ENCODE measurements at places on chromosomes 4 and X.

- peak; percentile 78 for DNase-seq
Observed at GRCh38 chr4:169064296-169064695, 54.2 kb upstream of the CBR4 start.

GRCh38 chr4:78864405-78865024 lies 74.7 kb downstream of the PAQR3 start:
- peak; percentile 86 for DNase-seq

- DNase-seq: peak; percentile 50
Observed at GRCh38 chr4:25958110-25958509, 44.1 kb downstream of the SMIM20 start.

DNA sequence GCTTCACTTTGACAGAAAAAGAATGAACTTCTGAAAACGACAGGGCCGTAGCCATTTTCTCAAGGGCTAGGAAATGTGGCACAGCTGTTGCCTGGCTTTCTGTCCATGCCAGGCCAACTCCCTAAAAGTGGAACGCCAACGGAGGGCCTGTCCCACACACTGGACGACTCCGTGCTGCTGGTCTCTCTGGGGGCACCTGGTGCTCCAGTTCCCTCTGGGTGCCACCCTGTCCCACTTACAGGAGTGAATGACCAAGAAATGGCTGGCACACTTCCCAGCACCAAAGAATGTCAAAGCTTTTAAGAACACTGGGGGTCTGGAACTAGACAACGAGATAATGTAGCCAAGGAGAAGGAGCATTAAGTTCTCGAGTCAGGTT lies 40.9 kb downstream of the GATB start:
- no peak for DNase-seq

DNA sequence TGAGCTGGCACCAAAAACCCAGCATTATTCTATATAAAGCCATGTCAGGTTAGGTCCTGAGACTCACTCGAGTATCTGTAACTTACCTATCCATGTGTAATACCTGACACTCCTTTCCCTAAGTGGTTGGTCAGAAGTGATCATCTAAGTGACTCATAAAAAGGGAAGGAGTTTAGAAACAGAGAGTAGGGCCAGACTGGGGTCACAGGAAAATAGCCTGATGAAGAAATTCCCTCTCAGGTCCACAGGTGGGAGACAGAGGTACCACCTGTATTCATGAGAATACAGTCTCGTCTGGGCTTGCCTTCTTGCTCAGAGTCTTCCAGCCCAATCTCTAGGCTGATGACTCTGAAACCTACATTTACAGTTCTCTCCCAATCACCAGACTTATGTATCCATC lies 161.8 kb upstream of the MAP3K15 start:
- DNase-seq: no peak

GRCh38 chrX:48776818-48777439 lies 9.5 kb upstream of the GATA1 start:
- DNase-seq: no peak

DNA sequence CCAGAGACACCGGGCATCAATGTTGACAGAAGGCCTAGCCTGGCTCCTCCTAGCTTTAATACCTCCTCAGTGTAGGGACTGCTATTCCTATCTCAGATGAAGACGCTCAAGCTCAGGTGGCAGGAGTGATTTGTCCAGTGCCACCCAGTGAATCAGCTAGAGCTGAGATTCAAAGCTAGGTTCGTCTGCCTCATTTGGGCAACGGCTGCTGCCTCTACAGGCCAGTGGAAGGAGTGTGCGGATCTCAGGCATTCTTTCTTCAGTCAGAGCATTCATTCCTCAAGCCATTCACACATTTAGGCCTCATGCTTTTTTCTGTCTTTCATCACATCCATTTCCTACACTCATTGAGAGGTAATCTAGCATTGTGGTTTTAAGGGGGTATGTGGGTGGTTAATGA lies 7.3 kb downstream of the TSR2 start:
- DNase-seq: no peak

- no peak for DNase-seq
Observed at GRCh38 chr4:101954351-101954750, 163.8 kb downstream of the BANK1 start.

- no peak for DNase-seq
Observed at GRCh38 chr4:26135331-26135730, 185.5 kb upstream of the RBPJ start.

DNA sequence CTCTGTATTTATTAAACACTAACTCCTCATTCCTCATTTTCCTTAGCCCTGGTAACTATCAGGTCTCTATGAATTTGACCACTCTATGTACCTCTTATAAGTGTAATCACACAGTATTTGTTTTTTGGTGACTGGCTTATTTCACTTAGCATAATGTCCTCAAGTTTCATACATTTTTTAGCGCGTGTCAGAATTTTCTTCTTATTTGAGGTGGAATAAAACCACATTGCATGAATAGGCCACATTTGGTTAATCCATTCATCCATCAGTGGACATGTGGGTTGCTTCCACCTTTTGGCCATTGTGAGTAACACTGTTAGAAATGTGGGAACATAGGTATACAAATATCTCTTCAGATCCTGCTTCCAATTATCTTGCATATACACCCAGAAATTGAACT lies 341.2 kb upstream of the BOD1L1 start:
- DNase-seq: no peak

- peak; percentile 70 for DNase-seq
Observed at GRCh38 chrX:7801711-7802110, 41.3 kb upstream of the VCX start.

DNA sequence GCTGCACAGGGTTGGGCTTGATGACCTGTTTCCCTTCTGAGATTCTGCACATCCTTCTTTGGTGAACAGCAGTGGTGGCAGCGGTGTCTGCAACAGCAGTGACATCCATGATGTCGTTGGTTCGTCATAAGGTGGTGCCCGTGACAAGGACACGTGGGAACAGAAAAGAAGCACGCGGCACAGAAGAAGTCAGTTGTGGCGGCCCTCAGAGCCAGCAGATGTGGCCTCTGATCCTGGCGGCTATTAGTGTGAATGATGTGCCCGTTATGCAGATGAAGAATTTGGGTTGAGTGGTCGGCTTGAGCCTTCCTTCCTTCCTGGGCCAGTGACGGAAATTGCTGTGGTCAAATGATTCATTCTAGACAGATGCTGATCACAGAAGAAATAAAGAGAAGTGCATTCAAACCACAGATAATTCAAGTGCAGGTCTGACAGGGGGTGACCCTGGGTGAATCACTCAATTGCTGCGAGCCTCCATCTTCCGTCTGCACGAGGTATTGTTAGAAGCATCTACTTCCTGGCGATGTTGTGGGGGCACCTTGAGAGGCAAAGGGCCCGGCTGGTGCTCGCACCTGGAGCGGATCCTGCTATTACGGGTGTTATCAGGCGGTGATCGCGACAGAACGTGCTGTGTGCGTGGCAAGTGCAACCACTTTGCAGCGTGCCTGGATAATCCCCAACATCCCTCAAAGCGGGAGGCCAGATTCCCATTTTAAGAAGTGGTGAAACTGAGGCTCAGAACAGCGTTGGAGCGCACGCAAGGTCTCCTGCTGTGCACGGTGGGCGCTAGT lies 215.2 kb upstream of the PSAPL1 start:
- DNase-seq: no peak

- no peak for DNase-seq
Observed at GRCh38 chr4:16492872-16493271, 266.6 kb upstream of the TAPT1 start.

DNA sequence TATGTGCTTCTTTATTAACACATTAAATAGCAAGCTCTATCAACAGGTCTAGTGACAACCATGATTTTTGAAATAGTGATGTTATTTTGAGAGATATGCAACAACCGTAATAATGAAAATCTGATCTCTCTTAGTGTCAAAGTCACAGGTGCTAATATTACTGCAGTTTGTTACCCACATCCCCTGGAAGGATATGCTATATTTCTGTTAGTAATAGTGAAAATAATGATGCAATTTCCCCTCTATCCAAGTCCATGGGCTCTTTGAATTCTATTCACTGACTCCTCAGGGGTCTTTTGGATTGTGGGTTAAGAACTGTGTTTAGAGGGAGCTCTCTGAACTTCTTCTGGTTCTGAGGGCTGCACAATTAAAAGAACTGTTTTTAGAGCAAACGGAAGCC lies 3.0 kb upstream of the HSD17B10 start:
- DNase-seq: no peak

DNA sequence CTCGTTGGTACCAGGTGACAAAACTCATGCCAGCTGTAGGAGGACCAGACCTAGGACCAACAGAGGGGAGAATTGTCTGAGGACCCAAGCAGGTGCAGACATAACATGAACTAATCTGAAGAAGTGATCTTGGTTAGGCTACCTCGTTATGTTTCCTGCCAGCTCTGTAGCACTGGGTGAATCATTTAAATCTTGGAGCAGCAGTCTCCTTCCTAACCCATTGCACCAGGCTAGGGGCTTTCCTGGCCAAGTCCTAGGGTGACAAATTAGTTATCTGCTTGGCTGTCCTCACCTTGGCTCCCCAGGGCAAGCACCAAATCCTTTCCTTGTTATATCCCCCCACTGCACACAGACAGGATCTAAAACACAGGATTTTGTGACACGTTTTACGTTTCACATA lies 87.8 kb downstream of the WWC2 start:
- no peak for DNase-seq

GRCh38 chrX:154308108-154308946 lies 12.7 kb downstream of the TKTL1 start:
- peak; percentile 54 for DNase-seq

DNA sequence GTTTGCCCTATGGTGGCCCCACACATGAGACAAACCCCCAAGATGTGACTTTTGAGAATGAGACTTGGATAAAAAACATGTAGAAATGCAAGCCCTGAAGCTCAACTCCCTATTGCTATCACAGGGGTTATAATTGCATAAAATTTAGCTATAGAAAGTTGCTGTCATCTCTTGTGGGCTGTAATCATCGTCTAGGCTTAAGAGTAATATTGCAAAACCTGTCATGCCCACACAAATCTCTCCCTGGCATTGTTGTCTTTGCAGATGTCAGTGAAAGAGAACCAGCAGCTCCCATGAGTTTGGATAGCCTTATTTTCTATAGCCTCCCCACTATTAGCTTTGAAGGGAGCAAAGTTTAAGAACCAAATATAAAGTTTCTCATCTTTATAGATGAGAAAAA lies 14.6 kb downstream of the ALB start:
- no peak for DNase-seq

DNA sequence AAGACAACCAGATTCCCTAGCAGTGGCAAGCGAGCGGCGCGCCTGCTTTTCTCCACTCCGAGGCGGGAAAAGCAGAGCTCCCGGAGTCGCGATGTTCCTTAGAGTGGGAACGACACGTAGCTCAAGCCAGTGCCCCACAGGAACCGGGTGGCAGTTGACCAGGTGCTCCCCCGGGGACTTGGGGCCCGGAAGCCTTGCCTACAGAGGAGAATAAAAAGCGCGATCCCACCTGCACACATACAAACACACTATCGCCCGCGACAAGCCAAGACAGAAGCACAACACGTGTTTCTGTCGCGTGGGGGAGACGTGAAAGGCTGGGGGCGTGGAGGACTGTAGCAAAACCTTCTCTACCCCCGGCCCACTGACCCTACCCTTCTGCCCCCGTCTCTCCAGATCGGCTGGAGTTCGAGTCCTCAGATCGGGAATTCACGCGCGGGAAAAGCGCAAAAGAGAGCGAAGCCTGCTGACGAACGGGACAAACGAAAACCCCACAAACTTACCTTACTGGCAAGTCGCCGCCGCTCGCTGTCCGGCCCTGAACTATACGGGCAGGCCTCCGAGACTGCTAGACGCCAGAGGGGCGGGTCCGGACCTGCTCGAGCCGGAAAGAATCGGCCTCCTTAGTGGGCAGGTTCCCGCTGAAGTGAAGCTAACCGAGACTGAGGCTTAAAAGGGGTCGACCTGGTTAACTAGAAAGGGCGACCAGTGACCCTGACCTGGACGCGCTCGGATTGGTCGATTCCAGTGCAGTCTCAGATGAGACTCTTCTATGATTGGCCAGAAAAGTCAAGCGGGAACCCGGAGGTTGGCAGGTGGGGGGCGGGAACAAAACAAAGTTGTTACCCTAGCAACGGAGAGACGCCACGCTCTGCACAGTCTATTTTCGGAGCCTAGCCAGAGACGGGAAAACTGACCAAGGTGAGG lies at the start of the genes DNAAF6 and NUP62CL:
TSS of gene DNAAF6 (plus strand) at position 842 of the 927 bp plus-strand sequence. CDS start 6,265 bp downstream, outside the sequence.
TSS of gene NUP62CL (minus strand) at position 664 of the 927 bp plus-strand sequence. CDS start 31,287 bp downstream, outside the sequence.
- peak; percentile 67 for DNase-seq

DNA sequence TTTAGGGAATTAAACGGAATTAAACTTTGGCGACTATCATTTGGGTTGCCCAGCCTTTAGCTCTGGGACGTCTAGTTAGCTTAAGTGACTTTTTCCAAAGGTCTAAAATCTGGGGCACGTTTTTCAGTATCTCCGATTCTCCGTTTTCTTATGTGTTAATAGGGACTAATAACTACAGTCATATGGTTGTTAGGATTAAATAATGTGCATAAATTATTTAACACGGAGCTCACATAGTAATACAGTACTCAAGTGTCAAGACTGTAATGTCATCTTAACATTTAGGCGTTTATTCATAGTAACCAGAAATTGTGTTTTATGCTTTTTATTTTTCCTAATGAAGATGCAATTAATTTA lies 466 bp upstream of the CCNA2 start:
- DNase-seq: no peak

DNA sequence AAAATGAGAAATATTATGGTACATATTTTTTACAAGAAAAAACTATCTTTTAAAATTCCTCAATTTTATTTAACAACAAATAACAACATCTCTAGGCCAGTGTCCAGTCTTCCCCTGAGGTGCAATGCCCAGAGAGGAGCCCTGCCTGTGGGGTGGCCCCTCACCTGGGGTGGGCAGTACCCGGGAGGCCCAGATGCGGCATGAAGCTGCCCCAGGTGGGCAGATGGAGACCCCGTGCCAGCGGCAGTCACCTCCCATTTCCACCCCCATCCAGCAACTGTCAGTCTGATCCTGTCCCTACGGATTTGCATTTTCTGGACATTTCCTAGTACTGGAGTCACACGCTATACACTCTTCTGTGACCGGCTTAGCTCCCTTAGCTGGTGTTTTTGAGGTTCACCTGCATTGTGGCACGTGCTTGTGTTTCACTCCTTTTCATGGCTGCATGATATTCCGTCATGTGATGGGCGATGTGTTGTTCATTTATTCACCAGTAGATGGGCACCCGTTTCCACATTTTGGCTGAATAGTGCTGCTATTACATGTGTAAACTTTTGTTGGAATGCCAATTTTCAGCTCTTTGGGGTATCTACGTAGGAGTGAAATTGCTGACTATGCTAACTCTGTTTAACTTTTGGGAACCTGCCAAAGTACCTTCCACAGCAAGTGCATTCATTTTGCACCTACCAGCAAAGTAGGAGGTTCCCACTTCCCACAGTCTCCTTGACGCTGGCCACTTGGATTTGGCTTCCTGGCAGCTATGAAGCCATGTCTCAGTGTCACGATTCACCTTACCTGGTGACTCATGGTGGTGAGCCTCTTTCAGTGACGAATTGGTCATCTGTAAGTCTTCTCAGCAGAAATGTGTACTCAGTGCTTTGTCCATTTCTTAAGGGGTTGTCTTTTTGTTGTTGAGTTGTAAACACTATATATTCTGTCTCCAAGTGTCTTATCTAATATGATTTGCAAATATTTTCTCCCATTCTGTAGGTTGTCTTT lies 11.7 kb upstream of the MAEA start:
- DNase-seq: no peak

DNA sequence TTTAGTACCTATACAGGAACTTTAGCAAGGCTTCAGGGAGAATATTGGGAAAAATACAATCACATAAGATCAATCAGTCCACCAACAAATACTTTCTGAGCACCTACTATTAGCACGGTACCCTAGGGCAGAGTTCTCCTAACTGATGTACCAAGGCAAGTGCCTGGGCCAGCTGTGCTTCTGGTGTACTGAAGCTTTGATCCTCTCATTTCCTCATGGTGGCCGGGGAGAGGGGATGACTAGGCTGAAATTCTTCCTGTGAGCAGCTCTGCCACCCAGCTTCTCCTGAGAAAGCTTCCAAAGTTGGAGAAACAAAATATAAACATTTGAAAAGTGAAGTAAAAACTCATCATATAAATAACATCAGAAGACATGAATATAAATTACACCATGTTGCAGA lies 49.3 kb upstream of the ATOH1 start:
- no peak for DNase-seq
